ENCODE measurements at places on chromosomes 11 and 22. TPM values are rescaled to one million over a fixed set of nuclear protein-coding genes. Genes with fewer than 3 reads are reported as not detected.
A peak's percentile ranks its signal among the peaks of the same experiment; 100 is the strongest.

Gene RFPL2
- not detected for total RNA-seq

DNA sequence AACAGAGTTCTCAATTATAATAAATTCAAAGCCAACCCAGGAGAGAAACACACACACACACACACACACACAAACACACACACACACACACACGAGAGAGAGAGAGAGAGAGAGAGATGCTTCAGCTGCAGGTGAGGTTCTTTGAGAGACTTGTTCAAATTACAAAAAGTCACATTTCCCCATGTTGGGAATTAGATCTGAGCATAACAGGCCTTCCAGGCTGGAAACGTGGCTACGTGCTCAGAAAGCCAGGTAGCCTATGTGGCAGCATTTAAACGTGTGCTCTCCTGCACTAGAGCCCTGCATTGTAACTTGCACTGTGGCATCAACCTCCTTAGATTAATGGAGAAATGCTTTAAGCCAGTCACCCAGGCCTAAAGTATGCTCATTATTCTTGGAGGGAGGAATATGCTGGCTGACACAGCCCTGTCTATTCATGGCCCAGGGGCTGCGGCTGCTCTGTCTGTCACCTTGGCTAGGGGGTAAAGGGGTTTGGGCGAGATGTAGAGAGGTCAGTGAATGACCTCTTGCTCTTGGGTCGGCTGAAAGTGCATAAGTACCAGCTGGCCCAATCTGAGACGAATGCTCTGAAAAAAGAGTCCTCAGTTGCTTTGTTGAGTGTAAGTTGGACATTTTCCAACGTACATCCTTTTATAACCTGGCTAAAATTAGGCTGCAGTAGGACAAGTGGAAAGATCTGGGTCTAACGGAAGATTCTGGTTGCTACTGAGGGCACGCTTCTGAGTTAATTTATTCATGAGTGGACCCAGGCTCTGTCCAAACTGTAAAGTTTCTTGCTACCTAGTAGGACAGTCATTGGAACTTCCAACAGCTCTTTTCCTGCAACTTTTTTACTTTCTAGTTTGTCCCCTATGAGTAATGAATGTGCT, 171.1 kb upstream of the SEZ6L start:
- DNase-seq, result no peak

- no peak for DNase-seq
Observed at GRCh38 chr11:69062169-69062855, 13.6 kb downstream of the TPCN2 start.

GRCh38 chr22:24595228-24595627, 2.4 kb upstream of the LRRC75B start:
- no peak for DNase-seq

DNA sequence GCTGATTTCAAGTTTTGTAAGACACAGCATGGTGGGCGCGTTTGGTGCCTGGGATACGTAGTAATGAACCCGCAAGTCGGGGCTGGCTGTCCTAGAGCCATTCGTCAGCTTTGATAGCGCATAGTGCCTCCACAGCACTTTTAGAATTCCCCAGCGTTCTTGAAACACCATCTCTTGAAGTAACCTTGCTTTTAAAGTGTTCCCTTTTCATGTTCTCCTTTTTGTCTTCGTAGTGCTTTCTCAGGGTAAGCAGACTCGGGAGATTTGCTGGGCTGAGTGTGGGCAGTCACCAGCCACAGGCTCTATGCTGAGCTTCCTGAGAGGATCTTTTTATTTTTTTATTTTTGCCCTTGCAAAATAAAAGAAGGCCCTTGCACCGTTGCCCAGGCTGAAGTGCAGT, 39.6 kb upstream of the CTTN start:
- no peak for DNase-seq

DNA sequence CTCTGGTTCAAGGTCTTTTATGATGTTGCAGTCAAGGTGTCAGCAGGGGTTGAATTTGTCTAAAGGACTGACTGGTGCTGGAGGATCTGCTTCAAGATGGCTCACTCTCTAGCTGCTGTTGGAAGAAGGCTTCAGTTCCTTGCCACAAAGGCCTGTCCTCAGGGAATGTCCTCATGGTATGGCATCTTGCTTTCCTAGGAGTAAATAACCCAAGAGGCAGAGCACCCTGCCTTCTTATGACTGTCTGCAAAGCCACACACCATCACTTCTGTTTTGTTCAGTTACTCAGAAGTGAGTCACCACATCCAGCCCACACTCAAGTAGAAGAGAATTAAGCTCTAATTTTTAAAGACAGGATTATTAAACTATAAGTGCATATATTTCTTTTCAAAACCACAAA, 45.2 kb downstream of the PLAAT5 start:
- DNase-seq, result peak; percentile 55

Gene SUSD2
- 0.26 TPM for total RNA-seq

Gene MMP10
- not detected for total RNA-seq

GRCh38 chr11:71481101-71481960, 28.3 kb downstream of the NADSYN1 start:
- DNase-seq, result no peak

Gene SLC25A1
- total RNA-seq, result 133 TPM

DNA sequence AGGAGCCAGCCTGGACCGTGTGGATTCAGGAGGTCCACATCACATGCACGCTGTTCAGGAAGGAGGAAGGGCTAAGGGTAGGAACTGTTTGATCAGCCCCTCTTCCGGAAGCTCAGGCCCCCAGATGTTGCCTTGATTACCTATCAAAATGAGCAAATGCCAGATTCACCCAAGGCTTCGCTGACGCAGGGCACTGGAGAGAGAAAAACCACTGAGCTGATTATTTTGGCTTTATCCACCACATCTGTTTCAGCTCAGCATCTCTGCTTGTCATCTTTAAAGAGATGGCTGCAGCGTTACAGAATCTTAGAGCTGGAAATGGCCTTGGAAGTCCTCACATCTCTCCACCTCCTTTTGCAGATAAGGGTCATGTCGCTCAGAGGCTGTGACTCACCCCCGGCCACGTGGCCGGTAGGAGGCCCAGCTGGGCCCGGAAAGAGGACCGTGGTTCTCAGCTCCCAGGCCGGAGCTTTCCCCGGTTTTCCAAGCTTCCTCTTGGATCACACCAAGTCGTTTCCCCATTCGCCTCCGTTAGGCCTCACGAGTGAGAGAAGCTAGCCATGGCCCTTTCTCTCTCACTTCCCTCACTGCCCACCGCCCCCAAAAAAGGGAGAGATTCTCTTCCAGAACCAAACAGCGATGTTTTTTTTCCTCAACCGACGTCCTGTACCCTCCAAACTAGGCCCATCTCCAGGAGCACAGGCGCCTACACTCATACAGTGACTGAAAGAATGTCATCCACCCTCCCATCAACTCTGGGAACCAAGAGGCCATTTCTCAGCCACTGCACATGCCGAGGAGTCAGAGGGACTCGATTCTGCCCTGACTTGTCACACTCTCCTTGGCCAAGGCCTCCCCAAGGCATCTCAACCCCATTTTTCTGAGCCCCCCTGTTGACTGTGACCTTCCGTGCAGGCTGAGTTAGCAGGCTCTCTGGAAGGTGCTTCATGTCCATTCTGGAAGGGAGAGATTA, 37.6 kb downstream of the LIF start:
- peak; percentile 63 for DNase-seq

Gene CRYBB2
- not detected for total RNA-seq

DNA sequence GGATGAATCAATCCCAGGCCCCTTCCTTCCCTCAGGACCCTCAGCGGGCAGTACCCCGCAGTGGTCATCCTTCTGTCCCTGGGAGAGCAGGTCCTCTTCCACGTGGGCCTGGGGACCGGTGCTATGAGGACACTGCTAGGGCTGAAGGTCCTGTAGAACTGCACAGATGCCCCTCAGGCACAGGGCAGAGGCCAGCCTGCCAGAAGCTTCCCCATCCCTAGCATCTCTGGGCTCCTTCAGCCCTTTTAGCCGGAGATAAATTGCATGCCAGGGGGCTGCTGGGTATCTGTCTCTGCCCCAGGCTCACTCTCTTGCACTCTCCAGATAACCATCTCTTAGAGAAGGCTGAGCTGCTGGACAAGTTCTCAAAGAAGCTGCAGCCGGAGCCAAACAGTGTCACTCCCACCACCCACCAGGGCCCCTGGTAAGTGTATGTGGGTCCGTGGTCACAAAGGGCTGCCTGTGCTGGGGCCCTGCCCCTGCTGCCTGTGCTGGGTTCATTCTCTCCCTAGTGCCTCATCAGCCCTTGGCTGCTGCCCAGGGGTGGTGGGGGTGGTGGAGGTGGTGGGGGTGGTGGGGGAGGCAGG, 2.3 kb downstream of the ATG16L2 start:
- no peak for DNase-seq

- DNase-seq, result no peak
Observed at GRCh38 chr11:134037046-134037908, 31.6 kb upstream of the JAM3 start.

- DNase-seq, result no peak
Observed at GRCh38 chr22:36930041-36930935, 16.9 kb downstream of the CSF2RB start.

DNA sequence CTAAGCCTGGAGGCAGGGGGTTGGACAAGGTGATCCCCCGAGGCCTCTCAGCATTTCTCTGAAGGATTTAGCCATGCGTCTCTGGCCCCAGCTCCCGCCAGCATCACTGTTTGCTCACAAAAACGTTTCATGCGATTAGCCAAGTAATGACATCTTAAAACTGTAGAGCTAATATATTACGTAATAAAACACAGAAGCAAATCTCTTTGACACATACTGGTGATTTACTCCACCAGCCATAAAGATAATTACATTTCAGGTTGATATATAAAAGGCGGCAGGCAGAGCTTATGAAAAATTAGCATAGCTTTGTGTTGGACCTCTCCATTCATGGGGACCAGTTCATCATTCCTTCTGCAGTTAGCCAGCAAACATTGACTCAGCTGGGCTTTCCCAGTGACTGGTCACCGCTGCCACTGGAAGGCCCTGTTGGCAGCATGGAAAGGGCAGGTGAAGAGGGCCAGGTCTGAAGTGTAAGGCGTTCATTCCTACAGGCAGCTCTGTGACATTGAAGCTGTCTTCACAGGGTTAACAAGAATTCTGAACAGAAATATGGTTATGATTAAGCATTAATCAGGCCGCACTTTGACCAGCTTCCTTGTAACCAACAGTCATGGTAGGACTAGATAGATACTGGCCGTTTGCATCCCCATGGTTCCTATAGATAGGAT, 150.3 kb downstream of the NECTIN1 start:
- DNase-seq, result no peak

Gene CHRM1
- total RNA-seq, result not detected

GRCh38 chr11:27723687-27724086, 23.4 kb upstream of the BDNF start:
- DNase-seq, result no peak

Gene NXPE2
- total RNA-seq, result 0.13 TPM

DNA sequence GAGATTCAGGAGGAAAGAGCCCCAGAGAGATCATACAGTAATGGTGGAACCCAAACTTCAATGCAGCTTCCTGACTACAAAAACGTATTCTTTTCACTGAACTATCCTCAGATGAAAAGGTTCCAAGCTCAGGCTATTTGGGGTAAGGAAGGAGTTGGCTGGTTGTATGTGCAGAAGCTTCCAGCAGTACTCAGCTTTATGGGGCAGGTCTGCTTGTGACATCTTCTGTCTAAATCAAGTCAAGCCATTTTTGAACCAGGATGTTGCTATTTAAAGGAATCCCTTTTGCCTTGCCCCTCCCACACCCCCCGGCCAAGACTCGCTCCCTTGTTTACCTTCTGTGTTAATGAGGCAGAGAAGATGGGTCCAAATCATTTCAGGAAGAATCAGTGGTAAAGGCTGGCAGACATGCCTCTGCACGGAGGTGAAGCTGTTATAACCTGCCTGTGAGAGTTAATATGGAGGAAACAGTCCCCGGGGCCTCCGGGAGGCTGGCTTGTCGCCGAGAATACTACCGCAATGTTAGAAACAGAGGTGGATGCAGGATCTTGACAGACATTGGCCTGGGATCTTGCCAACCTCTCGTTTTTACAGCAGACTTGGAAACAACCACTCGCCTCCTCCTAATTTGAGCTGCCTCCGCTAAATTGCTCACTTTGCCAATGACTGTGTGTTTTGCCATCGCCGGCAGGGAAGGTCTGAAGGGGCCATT, 45.4 kb downstream of the TIMP3 start:
- DNase-seq, result no peak

Gene TSPO
- total RNA-seq, result 604 TPM

GRCh38 chr22:19886605-19887255, 32.1 kb upstream of the GNB1L start:
- no peak for DNase-seq

- DNase-seq, result no peak
Observed at GRCh38 chr22:46612904-46613605, 7.1 kb upstream of the GRAMD4 start.

Gene DUSP8
- not detected for total RNA-seq

Gene IGF2
- 106 TPM for total RNA-seq

Gene GTSE1
- 31.9 TPM for total RNA-seq

- no peak for DNase-seq
Observed at GRCh38 chr11:115428306-115428705, 75.9 kb downstream of the CADM1 start.

GRCh38 chr22:38138961-38139360, 28.5 kb upstream of the BAIAP2L2 start:
- DNase-seq, result no peak

Gene GSTT2
- total RNA-seq, result not detected

- peak; percentile 26 for DNase-seq
Observed at GRCh38 chr11:48154151-48154550, 62.5 kb upstream of the OR4B1 start.

Gene ST13
- 203 TPM for total RNA-seq

GRCh38 chr11:44243595-44244343, 66.2 kb downstream of the ALX4 start:
- DNase-seq, result peak; percentile 77

Gene DRICH1
- total RNA-seq, result not detected

Gene ATL3
- total RNA-seq, result 104 TPM

- no peak for DNase-seq
Observed at GRCh38 chr11:73531386-73531785, 66.5 kb downstream of the FAM168A start.

Gene NOX4
- total RNA-seq, result 2.2 TPM

GRCh38 chr11:87290304-87290922, 252.7 kb downstream of the TMEM135 start:
- DNase-seq, result peak; percentile 60

- peak; percentile 82 for DNase-seq
Observed at GRCh38 chr11:119671561-119672015, 57.4 kb downstream of the NECTIN1 start.

DNA sequence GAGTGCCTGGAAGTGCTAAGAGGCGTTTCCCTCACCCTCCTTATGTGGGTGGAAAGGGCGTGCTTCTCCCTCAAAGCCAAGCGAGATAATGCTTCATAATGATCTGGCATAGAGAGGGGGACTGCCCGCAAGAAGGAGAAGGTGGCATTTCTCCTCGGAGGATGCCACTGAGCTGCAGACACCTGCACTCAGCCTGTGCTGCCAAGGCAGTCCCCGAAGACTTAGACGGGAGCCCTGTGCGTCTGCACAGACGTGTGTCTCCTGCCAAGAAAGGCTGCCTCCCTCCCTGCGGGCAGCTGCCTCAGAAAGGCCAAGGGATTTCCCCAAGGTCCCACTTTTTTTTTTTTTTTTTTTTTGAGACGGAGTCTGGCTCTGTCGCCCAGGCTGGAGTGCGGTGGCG, 48.1 kb upstream of the SPATA19 start:
- no peak for DNase-seq

Gene INPP5J
- 0.06 TPM for total RNA-seq

GRCh38 chr11:1836011-1836945, 1.5 kb downstream of the SYT8 start:
- no peak for DNase-seq

Data from LHCN-M2 (cell line).